ENCODE measurements at places on chromosomes 7 and 10.

GRCh38 chr7:51593628-51594027, 277.0 kb upstream of the COBL start:
- DNase-seq: no peak

DNA sequence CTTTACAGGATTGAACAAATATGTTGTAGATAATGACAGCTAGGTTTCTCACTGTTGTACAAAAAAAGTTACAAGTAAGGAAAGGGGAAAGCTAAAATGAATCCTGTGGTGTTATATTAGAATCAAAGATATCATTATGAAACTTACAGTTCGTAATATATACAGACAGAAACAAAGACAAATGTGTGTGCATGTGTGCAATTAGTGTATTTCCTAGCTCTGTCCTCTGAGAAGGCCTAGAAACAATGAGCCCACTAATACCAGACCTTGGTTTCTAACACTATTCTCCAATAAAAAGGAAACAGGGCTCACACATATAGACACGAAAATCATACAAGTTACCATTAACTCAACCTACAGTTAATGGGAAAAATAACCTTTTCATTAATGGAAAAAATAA, 8.0 kb downstream of the KDM7A start:
- DNase-seq: no peak

DNA sequence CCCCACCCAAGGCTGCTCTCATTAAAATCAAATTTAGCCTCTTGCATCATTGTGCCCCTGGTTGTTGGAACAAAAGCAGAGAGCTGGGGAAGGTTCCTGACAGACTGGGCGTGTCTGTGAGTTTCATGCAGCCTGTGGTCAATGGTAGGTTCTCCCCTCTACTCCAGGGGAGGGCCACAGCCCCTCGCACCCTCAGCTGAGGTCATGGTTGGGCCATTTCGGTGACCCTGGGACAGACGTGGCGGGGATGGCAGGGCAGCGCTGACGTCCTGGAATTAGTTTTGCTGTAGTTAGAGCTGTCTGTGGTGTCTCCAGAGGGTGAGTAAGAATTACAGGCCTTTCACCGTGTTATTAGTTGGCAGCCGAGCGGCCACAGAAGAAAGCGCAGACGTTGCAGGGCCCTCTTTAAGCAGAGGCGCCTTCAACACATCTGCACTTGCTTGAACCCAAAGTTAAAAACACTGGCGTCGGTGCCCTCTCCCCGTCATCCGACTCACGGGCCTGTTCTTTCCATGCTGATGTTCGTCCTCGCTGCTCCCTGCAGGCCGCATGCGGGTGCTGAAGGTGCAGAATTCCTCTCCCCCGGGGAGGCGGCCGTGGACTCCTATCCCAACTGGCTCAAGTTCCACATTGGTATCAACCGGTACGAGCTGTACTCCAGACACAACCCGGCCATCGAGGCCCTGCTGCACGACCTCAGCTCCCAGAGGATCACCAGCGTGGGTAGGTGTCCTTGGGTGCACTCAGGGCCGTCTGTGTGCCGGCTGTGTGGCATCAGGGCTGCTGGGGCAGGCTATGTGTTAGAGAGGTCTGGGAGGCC, 2.8 kb downstream of the FAM20C start:
- DNase-seq: no peak

DNA sequence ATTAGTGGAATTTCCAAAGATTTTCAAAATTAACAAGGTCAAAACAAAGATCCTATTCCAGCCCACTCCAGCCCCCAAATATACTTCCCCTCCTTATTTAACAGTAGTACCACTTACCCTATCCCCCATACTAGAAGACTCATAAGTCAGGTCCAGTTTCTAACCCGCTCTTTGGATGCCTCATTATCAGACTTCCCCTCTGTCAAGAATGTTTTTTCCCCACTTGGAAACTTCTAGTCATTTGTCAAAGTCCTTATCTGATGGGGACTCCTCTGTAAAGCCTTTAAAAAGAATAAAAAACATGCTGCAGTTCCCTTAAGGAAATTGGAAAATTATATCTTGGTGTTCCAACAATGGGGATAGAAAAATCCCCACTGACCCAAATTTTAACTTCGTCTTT, 70.1 kb downstream of the IMMP2L start:
- DNase-seq: no peak

DNA sequence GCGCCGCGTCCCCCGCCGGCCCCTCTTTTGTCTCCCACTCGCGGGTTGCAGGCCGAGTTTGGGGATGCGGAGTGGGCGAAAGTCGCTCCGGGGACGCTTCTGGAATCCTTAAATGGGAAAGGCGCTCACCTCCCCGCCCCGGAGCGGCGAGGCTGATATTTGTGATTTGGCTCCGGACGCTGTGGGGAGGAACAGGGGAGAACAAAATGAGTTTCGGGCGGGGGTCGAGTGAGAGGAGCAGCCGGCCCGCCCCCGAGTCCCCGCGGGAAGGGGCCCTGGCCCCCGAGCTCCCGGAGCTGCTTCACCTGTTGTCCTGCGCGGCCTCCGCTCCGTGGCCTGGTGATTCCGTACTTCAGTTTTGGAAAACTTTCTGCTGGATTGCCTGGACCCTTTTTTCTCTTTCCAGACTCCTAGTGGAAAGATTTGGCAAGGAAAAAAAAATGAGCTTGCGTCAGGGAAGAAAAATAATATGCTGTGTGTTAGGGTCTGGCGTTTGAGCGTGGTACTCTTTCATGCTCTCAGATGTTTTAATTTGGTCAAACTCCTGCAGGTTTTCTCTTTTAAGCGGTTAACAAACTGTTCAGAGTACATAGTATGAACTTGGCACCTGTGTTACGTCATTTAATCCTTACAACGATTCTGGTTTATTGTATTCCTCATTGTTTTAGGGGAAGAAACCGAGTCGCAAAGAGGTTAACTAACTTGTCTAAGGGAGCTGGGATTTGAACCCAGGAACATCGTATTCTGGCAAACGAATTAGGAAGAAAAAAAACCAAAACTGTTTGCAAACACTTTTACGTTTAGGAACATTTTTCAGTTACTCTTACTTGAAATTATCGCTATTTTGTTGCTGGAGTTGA, 924 bp downstream of the BMPR1A start:
- DNase-seq: no peak

GRCh38 chr10:23203369-23204325, 11.5 kb downstream of the PTF1A start:
- DNase-seq: no peak

DNA sequence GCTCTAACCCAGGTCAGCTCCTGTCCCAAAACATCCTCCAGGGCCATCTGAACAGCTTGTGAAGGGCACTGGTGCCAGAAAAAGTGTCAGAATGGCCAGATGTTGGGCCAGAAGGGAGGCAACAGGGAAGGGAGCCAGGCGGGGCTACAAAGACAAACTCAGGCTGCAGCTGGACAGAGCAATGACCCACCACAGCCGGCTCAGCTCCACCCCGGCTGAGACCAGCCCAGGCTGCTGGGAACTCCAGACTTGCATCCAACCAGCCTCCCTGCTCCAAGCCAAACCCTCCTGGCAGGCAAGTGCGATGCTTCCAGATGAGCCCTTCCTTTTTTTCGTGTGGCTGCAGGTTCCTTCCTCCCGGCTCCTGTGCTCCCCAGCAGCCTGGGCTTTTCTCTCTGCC, 466.9 kb downstream of the PTPRN2 start:
- no peak for DNase-seq

DNA sequence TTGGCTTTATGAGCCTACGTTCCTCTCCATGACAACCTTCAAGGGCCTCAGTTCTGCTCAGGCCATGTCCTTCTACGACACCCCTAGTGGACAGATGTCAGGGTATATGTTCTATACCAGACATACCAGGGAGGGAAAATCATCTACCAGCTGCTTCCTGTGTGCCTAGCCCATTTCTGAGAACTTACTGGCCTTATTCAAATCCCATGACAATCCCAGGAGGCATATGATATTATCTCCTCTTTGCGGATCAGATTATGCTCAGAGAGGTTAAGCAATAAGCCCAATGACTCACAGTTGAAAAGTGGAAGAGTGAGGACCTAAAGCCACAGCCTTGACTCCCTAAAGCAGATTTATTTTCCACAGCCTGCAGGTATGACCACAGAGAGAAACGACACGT, 139.3 kb downstream of the GLI3 start:
- DNase-seq: no peak

GRCh38 chr10:27614776-27615175, 110.7 kb downstream of the RAB18 start:
- DNase-seq: no peak

GRCh38 chr10:71216363-71216695, 4.0 kb downstream of the UNC5B start:
- no peak for DNase-seq

DNA sequence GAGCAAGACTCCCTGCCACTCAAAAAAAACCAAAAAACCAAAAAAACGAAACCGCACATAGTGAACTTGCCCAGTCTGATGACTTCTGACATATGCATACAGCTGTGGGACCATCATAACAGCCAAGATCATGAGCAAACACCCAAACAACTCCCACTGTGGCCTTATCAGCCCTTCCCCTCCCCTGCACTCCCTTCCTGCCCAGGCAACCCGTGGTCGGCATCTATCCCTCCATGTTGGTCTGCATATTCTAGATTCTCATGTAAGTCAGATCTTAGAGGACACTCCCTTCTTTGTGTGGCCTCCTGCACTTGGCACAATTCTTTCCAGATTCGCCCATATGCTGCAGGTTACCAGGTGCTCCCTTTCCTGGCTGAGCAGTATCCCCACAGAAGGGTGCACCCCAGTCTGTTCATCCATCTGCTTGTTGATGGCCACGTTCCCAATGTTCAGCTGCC, 72.8 kb downstream of the GNA12 start:
- DNase-seq: no peak

DNA sequence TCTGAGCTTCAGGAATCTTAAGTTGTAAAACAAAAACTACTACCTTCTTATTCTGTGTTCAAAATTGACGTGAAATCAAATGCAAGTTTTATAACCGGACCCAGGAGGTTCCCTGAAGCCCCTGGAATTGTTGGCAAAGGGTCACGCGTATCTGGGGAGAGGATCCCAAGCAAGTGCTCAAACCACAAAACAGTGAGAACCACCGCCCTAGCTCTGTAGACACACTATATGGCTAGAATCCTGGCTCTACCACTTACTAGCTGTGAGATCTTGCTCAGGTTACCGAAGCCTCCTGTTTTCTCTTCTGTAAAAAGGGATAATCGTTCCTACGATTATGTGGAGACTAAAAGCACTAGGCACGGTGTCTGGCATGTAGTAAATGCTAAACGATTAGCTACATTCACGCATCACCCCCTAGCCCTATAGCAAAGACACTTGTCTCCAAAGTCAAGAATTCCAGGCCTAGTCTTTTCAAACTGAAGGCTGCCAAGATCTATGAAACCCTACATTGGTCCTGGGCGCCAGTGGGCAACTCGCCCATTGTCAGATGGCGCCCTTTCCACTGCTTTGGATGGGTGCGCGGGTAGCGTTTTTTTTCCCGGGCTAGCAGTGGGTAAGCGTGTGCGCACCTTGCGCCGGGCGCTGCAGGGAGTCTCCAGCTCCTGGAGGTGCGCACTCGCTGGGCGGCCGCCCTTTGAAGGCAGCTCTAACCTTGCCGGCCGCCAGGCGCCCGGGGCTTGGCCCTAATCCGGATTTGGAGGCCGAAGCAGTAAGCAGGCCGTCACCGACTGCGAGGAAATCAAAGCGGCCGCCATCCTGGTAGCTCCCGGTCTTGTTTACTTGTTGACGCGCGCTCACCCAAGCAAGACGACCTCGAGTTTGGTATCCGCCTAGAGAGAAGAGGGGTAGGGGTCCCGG, 11.6 kb upstream of the NKX2-3 start:
- DNase-seq: no peak

GRCh38 chr10:88091490-88092061, 228.2 kb downstream of the PTEN start:
- no peak for DNase-seq

DNA sequence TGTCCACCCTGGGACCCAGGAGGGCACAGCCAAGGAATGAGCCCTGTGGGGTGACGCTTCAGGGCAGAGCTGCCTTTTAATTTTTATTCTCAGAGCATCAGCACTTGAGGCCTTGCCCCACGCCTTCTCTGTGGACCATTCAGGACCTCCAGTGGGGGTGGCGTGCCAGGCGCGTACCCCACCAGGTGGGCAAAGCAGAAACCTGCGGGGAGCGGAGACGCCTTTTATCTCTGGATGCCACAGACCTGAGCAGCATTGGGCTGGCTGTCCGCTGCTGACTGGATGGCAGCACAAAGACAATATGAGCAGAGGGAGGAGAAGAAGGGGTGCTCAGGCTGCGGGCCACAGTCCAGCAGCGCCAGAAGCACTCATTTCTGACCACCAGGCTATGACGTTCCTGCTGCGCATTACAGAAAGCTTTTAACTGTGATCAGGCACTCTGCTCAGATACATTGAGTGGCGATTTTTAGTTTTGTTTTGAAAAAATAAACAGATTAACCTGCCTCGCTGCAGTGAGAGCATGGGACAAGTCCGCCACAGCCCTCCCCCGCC, 90.4 kb upstream of the ANLN start:
- DNase-seq: no peak
